ENCODE measurements at places on chromosomes 1 and 21. TPM values are rescaled to one million over a fixed set of nuclear protein-coding genes. Genes with fewer than 3 reads are reported as not detected.

Gene LRRC38
- total RNA-seq = not detected

Gene SLC1A7
- 0.16 TPM for total RNA-seq

Gene C2CD2
- total RNA-seq = 56.8 TPM

Gene AMY1B
- not detected for total RNA-seq

Gene ACKR1
- 153 TPM for total RNA-seq

Gene GBP7
- 0.21 TPM for total RNA-seq

Gene DNAH14
- total RNA-seq = 11.3 TPM

Gene FAM110D
- 15.7 TPM for total RNA-seq

Gene KRTAP21-2
- total RNA-seq = not detected

- H3K27ac ChIP-seq = no peak overlapping the region
- H3K27me3 ChIP-seq = no peaks in the 10 kb centered on the region
- H3K4me1 ChIP-seq = no peaks in the 10 kb centered on the region
- H3K4me3 ChIP-seq = no peak overlapping the region
- DNase-seq = no peak
These were observed 128.6 kb downstream of the ST6GALNAC3 start for GRCh38 chr1:76203127-76203526.

DNA sequence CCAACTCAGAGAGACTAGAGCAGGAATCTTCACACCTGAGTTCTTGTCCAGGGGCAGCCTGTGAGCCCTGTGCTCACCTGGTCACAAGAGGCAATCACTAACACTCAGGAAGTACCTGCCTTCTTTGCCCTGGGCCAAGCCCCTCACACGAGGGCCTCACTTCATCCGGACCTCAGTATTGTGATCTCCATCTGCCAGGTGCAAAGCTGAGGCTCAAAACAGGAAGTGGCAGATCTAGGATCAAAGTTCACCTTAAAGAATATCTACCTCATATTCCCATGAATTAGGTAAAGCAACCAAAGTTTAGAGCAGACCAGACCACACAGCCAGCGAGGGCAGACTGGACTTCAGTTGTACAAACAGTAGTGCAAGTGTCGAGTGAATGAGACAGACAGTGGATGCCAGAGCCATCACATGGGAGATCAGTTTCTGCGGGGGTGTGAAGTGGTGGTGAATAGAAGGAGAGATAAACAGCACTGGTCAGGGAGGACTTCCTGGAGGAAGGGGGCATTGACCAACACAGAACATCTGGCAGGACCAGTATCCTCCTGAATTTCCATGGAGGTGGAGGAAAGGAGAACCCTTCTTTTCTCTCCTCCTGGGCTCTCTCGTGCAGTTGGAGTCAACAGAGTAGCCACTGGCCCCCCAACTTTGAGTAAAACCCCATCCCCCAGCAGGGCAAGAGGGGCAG is 116.6 kb upstream of the ZBTB40 start:
- H3K36me3 ChIP-seq = no peaks in the 10 kb centered on the region
- H3K4me3 ChIP-seq = no peak overlapping the region
- DNase-seq = no peak
- no peaks in the 10 kb centered on the region for H3K4me1 ChIP-seq
- H3K27me3 ChIP-seq = no peaks in the 10 kb centered on the region

DNA sequence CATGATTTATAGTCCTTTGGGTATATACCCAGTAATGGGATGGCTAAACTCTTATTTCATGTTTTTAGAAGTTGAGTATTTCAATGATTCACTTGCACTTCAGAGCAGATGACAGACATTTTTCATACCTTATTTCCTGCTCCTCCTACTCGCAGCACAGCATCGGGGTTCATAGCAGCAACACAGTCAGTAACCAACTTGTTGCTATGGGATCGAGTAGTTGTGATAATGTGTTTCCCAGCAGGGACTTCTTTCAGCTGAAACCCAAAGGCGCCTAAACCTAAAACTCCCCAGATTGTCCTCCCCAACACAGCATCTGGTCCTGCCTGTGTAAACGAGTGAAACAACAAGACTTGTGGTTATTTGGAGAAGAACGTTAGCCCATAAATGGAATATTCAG is 16.3 kb upstream of the EPRS1 start:
- no peaks in the 10 kb centered on the region for H3K27me3 ChIP-seq
- H3K4me1 ChIP-seq = no peaks in the 10 kb centered on the region
- peaks cover 3% of the 10 kb centered on the region for H3K36me3 ChIP-seq
- H3K4me3 ChIP-seq = no peak overlapping the region

- H3K4me3 ChIP-seq = no peak overlapping the region
- H3K4me1 ChIP-seq = no peaks in the 10 kb centered on the region
- H3K27ac ChIP-seq = no peak overlapping the region
- H3K27me3 ChIP-seq = no peaks in the 10 kb centered on the region
- DNase-seq = no peak
- H3K36me3 ChIP-seq = no peaks in the 10 kb centered on the region
These were observed 251.2 kb downstream of the TRABD2B start for GRCh38 chr1:47745715-47746609.

DNA sequence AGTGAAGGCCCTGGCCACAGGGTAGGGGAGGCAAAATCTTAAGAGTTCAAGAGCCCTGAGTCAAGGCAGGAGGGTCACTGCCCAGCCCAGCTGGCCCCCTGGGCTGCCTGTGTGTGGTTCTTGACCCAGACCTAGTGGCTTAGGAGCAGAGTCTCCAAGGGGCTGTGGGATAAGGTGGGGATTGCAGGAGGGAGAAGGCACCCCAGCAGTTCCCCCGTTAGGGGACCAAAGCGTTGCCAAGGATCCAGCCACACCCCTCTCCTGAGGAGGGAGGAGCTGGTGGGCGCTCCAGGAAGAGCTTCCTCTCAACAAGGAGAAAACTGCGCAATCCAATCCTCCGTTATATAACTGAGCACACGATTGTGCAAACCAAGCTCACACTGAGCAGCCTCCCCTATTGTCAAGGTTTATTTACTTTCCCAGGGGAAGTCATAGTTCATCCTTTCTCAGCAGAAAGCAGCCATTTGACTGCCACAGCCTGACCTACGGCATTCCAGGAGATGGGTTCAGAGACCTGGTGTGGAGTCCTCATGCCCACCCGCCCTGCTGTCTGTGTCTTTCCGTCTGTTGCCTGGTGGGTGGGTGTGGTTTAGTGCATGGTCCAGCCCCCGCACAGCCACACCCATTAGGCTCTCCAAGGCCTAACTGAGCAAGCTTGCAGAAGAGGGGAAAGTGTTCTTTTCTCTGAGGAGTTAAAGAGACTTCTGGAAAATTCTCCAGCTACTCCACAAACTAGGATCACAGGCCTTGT is 3.5 kb downstream of the EPHX1 start:
- no peaks in the 10 kb centered on the region for H3K27me3 ChIP-seq
- no peak for DNase-seq
- peaks cover 8% of the 10 kb centered on the region for H3K4me1 ChIP-seq
- H3K27ac ChIP-seq = no peak overlapping the region
- H3K4me3 ChIP-seq = no peak overlapping the region

DNA sequence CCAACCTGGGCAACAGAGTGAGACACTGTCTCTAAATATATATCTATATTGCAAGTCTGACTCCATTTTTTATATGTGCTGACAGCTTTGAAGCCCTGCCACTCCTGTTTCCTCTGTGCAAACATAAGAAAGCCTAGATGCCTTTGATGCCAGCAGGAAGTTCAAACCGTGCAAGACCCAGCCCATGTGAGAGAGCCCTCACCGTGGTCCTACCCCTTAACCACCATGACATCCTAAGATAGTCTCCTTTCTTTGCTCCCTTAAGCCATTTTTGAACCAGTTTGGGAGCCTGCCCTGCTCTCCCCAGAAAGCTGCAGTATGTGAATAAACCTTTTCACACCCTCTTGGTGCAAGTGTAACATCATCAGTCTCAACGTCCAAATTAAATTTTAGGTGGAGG is 3.7 kb upstream of the DIPK1A start:
- no peak for DNase-seq
- no peaks in the 10 kb centered on the region for H3K27me3 ChIP-seq
- no peak overlapping the region for H3K27ac ChIP-seq
- no peak overlapping the region for H3K4me3 ChIP-seq
- H3K36me3 ChIP-seq = no peaks in the 10 kb centered on the region

GRCh38 chr1:39575191-39576015 is 1.2 kb downstream of the PABPC4 start:
- peak overlapping the region; percentile 99 for H3K4me3 ChIP-seq
- peak overlapping the region; percentile 76 for H3K27ac ChIP-seq
- no peaks in the 10 kb centered on the region for H3K4me1 ChIP-seq
- DNase-seq = peak; percentile 77
- no peaks in the 10 kb centered on the region for H3K27me3 ChIP-seq

GRCh38 chr1:27891196-27891889 is 19.0 kb downstream of the THEMIS2 start:
- peaks cover 11% of the 10 kb centered on the region for H3K36me3 ChIP-seq
- H3K27ac ChIP-seq = no peak overlapping the region
- no peak overlapping the region for H3K4me3 ChIP-seq

DNA sequence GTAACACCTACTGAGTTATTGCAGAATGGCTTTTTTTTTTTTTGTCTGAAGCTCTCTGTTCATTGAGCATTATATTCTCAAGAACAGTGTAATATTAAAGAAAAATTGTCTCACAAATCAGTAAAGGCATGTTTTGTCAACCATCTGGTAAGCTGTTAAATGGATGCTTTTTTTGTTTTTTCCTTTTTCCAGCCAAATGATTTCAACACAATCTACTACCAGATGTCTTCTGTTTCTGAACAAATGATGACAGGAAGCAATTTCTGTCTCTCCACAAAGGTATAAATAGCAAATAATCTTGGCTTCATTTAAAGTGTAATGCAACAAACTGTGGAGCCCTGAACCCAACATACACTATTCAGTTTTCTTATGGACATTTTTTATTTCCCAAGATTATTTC is 78.6 kb upstream of the RGS2 start:
- H3K4me3 ChIP-seq = no peak overlapping the region
- DNase-seq = no peak
- no peaks in the 10 kb centered on the region for H3K36me3 ChIP-seq
- no peaks in the 10 kb centered on the region for H3K4me1 ChIP-seq
- no peak overlapping the region for H3K27ac ChIP-seq
- H3K27me3 ChIP-seq = no peaks in the 10 kb centered on the region

DNA sequence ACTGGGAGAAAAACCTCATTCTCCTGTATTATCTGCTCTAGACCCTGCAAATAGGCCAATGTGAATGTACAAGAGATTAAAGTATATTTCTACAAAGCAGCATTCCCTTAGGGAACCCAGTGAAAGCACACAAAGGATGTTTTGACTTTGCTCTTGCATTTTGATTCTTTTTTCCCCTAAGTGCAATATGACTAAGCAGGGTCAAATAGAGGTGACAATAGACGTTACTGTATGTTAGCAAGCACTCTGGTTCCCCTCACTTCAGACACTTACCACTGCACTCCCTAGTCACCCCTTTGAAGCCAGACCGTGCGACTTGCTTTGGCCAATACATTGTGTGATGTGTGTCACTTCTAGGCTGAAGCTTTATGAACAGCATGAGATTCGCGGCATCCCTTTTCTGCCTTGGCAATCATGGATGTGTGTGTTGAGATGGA is 209.7 kb downstream of the RHOU start:
- H3K27ac ChIP-seq = peak overlapping the region; percentile 11
- no peaks in the 10 kb centered on the region for H3K36me3 ChIP-seq
- DNase-seq = no peak
- no peak overlapping the region for H3K4me3 ChIP-seq
- no peaks in the 10 kb centered on the region for H3K4me1 ChIP-seq

GRCh38 chr1:222828939-222829338 is 14.1 kb downstream of the DISP1 start:
- no peaks in the 10 kb centered on the region for H3K36me3 ChIP-seq
- DNase-seq = no peak
- no peaks in the 10 kb centered on the region for H3K4me1 ChIP-seq
- H3K27me3 ChIP-seq = no peaks in the 10 kb centered on the region
- no peak overlapping the region for H3K27ac ChIP-seq

- DNase-seq = no peak
- peak overlapping the region; percentile 28 for H3K27ac ChIP-seq
- H3K4me1 ChIP-seq = peaks cover 2% of the 10 kb centered on the region
- H3K36me3 ChIP-seq = no peaks in the 10 kb centered on the region
- no peak overlapping the region for H3K4me3 ChIP-seq
These were observed 77.8 kb upstream of the C1orf105 start for GRCh38 chr1:172342584-172343239.

- no peak for DNase-seq
- H3K4me3 ChIP-seq = no peak overlapping the region
- no peaks in the 10 kb centered on the region for H3K4me1 ChIP-seq
- no peaks in the 10 kb centered on the region for H3K27me3 ChIP-seq
These were observed 2.2 kb upstream of the INAVA start for GRCh38 chr1:200892546-200892945.

GRCh38 chr1:13805431-13805830 is 105.4 kb downstream of the PRDM2 start:
- no peaks in the 10 kb centered on the region for H3K36me3 ChIP-seq
- H3K4me3 ChIP-seq = no peak overlapping the region
- DNase-seq = no peak
- no peaks in the 10 kb centered on the region for H3K27me3 ChIP-seq
- H3K27ac ChIP-seq = no peak overlapping the region

DNA sequence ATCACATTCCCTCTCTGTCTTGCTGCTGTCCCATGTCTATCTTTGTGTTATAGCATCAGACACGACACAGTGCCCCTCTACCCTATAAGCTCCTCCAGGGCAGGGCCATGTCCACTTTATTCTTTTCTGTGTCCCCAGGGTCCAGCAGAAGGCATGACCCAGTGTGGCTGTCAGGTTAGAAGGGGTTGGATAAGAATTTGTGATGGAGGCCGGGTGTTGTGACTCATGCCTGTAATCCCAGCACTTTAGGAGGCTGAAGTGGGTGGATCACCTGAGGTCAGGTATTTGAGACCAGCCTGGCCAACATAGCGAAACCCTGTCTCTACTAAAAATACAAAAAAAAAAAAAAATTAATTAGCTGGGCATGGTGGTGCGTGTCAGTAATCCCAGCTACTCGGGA is 26.3 kb upstream of the RNF19B start:
- H3K27ac ChIP-seq = no peak overlapping the region
- DNase-seq = no peak
- H3K27me3 ChIP-seq = no peaks in the 10 kb centered on the region
- no peaks in the 10 kb centered on the region for H3K4me1 ChIP-seq
- H3K36me3 ChIP-seq = no peaks in the 10 kb centered on the region

GRCh38 chr1:151134991-151135390 is 11.4 kb downstream of the SEMA6C start:
- H3K4me1 ChIP-seq = no peaks in the 10 kb centered on the region
- H3K27ac ChIP-seq = no peak overlapping the region
- no peak for DNase-seq
- H3K36me3 ChIP-seq = no peaks in the 10 kb centered on the region
- H3K27me3 ChIP-seq = no peaks in the 10 kb centered on the region
- H3K4me3 ChIP-seq = no peak overlapping the region

Measured in aorta (tissue), 5 donors.